ENCODE measurements at places on chromosomes 3 and 15. TPM values are rescaled to one million over a fixed set of nuclear protein-coding genes. Genes with fewer than 3 reads are reported as not detected.
A peak's percentile ranks its signal among the peaks of the same experiment; 100 is the strongest.

The KNG1 gene
- total RNA-seq: 0.37 TPM

The LDHAL6B gene
- total RNA-seq: not detected

The MPI gene
- total RNA-seq: 39.1 TPM

The RPL15 gene
- 1,202 TPM for total RNA-seq

- DNase-seq: peak; percentile 79
Measured at GRCh38 chr15:96324192-96324895, 6.2 kb upstream of the NR2F2 start.

DNA sequence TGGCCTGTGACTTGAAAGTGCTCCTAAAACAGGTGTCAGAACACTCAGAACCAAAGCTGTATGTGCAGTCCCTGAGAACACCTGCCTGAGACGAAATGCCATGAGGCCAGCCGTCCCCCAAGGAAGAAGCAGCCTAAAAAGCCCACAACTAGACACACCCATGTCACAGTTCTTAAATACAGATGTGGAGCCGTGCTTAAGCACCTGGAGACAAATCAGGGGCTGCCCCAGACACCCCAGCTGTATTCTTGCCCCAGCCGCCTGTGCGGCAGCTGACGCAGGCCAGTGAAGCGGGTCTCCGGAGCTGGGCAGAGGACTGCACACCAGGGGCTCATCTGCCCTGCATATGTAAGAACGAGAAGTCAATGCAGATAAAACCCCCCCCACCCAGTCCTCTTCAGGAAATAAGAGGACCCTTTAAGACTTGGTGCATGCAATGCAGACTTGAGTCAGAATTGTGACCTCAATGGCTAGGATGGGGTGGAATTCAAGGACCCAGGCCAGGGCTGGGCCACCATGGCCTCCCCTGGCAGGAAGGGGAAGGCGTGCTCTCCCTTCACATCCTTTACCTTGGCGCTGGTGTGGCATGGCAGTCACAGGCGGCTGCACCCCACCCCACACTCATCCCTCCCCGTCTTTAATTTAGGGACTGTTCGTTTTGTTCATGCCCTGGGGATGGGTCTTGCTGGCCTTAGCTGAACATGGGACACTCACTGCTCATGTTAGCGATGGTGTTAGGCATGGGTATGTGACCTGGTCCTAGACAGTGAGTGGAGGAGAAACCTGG is 27.7 kb upstream of the PLXNA1 start:
- peak; percentile 28 for DNase-seq

DNA sequence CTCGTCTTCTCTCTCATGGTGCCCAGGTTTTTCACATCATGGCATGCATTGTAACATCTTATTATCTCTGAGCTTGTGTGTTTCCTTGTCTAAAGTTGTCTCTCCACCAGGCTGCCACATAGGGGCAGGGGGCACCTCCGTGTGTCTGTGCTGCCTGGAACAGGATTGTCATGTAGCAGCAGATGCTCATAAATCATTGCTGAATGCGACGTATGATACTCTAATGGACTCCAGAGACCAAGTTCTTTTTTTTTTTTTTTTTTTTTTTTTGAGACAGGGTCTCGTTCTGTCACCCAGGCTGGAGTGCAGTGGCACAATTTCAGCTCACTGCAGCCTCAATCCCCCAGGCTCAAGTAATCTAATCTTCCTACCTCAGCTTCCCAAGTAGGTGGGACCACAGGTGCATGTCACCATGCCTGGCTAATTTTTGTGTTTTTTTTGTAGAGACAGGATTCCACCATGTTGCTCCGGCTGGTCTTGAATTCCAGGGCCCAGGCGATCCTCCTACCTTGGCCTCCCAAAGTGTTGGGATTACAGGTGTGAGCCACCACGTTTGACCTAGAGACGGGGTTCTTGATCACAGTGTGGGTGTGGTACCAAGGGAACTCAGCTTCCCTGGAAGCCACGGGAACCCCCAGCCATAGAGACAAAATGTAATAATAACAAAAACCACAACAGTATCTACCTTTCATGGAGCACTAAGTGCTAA is 4.7 kb upstream of the DNASE1L3 start:
- no peak for DNase-seq

- DNase-seq: no peak
Measured at GRCh38 chr15:44545913-44546802, 9.2 kb downstream of the EIF3J start.

DNA sequence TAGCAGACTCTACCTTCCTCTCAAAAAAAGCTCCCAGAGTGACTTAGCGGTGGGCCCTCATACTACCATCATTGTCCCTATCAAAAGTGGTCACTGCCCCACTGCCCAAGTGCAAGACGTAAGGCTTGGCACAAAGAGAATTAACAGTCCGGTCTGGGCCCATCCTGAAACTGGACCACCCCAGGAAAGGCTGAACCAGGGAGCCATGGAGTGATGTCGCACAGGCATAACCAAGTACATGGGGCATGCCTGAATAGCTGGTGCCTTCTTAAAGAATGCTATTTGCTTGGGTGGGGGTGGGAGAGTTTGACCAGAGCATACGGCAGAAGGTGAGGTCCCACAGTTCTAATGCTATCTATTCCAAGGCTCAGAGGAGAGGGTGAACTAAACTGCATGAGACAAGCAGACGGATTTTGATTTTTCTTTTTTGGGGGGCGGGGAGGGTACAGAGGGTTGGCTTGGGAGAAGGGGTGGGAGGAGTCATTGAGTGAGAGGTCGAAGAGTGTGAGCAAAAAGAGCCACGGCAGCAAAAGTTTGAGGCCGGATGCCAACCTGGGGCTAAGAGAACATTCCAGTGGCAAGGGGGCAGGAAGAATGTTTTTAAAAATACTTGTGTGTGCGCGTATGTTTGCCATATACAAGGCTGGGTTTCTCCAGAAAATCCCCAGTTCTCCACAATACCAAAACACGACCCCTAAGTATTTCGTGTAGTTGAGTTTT is 50.2 kb downstream of the FAM174B start:
- no peak for DNase-seq

The GRM7 gene
- not detected for total RNA-seq

The MESD gene
- total RNA-seq: 16.4 TPM

DNA sequence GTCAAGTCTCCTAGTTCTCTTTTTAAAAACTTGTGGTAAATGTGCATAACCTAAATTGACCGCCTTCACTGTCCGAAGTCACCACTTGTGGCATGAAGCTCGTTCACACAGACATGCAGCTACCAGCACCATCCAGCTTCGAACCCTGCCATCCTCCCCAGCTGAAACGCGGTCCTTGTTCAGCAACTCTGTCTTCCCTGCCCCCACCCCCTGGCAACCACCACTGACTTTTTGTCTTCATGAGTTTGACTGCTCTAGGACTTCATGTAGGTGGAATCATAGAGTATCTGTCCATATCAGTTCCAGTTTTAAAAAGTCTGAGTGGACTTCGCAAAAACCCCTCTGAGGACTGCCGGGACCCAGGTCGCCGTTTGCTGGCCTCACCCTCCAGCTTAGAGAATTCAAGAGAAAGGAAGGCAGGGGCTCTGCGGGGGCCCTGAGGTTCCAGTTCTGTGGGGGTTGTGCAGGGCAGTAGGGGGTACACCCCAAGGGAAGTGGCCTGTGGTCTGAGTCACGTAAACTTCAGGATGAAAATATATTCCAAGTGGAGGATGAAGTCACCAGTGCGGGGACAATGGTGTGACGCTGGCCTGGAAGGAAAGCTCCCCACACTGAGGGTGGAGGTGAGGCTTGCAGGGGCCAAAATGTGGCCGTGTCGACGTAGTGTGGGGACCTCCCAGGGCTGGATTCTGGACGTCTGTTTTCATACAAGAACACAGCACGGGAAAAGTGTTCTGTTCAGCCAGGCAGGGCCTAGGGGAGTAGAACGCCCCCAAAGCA is 67.6 kb downstream of the ABTB1 start:
- peak; percentile 51 for DNase-seq

DNA sequence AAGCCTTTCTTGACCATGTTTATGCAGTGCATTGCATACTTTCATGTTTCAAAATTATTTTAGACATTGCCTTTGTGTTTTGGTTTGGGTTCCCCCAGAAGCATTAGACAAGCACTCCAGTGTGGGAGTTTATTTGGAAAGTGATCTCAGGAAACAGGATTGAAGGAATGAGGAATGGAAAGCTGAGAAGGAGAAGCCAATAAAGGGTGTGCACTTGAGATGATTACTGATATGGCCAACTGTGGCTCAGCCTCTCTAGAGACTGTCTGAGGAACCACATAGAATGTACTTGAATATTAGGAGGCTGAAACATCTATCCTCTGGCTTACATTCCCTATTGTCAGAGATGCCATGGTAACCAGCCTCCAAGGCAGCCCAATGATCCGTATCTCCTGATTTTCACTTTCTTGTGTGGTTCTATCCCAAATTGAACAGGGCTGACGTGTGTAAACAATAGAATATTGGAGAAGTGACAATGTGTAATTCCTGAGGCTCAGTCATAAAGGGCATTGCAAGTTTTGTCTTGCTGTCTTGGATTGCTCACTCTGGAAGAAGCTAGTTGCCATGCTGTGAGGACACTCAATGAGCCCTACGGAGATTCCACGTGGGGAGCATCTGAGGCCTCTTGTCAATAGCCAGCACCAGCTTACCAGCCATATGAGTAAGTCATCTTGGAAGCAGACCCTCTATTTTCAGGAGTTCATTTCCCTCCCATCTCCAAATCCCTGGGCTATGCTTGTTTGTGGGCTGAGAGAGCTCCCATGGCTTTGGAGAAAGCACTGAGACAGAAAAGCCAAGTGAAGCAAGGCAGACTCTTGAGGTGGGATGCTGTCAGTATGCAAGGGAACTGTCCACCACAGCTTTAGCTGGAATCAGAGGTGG is 84.7 kb downstream of the SCN11A start:
- DNase-seq: no peak

The IGSF11 gene
- total RNA-seq: 6.2 TPM

The OR5H1 gene
- total RNA-seq: not detected

The ANKUB1 gene
- total RNA-seq: not detected

The IL17RE gene
- 2.2 TPM for total RNA-seq

- DNase-seq: no peak
Measured at GRCh38 chr3:42098171-42098570, 7.0 kb downstream of the TRAK1 start.

The GATM gene
- 22.2 TPM for total RNA-seq

DNA sequence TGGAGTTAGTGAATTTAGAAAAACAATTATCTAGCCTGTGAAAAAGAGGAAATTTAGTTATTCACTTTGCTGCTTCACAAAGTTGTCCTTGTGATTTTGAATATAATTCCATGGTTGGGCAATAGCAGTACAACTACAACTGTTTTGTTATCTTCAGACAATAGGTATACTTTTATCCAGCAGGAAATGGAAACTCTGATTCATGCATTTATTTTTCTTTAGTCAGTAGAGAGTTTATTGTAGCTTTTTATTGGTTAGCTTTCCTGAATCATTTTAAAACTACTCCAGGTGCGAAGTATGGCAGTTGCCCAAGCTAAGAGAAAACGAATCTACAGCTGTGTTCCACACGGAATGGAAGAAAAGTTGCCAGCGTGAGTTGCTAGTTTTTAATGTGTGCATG is 80.3 kb downstream of the TM4SF4 start:
- no peak for DNase-seq

DNA sequence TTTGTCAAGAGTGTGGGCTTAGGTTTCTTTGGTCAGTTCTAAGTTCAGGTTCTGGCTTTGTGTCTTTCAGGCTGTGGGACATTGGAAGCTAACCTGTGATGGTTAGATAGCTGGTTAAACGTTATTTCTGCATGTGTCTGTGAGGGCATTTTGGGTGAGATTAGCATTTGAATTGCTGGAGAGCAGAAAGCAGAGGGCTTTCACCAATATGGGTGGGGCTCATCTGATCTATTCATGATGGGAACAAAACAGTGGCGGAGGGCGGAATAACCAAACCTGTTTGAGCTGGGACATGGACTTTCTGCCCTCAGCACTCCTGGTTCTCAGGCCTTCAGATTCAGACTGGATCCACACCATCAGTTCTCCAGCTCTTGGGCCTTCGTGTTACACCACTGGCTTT is 195.4 kb downstream of the KLF13 start:
- no peak for DNase-seq

GRCh38 chr3:144229330-144229729 is 257.7 kb downstream of the DIPK2A start:
- no peak for DNase-seq

- DNase-seq: no peak
Measured at GRCh38 chr3:44682182-44682896, 30.1 kb upstream of the ZNF502 start.

DNA sequence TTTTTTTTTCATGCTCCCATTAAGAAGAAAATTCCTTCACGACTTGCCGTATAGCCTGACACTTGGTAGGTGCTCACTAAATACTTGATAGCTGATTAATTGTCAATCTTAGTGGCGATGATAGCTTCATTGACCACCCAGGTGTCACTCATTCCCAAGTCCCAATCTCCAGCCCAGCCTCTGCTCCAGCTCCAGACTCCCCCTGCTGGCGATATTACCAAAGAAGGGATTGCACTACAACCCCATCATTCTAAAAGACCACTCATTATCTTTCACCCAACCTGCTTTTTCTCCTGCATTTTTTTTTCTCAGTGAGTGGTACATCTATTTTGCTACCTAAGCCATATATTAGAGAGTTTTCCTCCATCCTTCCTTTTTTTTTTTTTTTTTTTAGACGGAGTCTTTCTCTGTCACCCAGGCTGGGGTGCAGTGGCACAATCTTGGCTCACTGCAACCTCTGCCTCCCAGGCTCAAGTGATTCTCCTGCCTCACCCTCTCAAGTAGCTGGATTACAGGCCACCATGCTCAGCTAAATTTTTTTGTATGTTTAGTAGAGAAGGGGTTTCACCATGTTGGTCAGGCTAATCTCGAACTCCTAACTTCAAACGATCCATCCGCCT is 19.5 kb upstream of the COMMD2 start:
- DNase-seq: peak; percentile 57

DNA sequence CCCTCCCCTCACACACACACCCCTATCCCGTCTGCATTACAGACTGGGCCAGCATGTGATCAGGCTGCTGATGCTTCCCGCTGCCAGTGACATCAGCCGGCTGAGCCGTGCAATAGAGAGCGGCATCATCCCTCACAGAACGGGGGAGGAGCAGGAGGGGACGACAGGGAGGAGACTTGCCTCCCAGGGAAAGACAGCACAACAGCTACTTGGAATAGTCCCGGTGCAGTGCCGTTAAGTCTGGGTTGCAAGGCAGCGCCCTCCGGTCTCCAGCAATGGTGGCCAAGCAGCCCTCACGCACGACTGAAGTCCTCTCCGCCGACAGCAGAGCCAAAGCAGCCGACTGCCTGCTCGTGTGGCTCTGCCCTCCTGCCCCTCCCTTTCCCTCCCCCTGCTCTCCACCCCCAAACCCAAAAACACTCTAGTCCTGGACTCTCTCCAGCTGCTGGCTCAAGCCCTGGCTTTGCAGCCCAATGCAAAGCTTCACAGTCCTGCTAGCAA is 31.5 kb upstream of the RPS17 start:
- peak; percentile 86 for DNase-seq

The AADACL2 gene
- total RNA-seq: not detected

- no peak for DNase-seq
Measured at GRCh38 chr15:91751611-91752010, 101.9 kb upstream of the SLCO3A1 start.

GRCh38 chr15:39030291-39031070 is 465.9 kb upstream of the RASGRP1 start:
- no peak for DNase-seq

DNA sequence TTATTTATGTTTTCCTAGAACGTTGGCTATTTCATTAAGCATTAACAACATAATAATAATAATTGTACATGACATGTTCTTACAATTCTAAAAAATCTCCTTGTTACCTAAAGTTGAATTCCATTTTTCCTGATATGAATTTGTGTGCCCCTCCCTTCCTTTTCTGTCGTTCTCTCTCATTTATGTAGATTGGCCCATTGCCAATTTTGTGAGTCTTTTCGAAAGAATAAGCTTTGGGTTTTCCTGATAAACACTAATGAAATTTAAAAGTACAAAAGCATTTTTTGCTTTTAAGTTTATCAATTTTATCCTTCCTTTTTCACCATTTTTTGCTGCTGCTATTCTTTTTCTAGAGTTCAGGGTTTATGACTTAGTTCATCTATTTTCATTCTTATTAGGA is 44.9 kb downstream of the PRR23E start:
- DNase-seq: no peak
